Fibroblast of the aortic adventitia (primary cell): ENCODE measurements at places on chromosomes 5 and 9.
A peak's percentile ranks its signal among the peaks of the same experiment; 100 is the strongest.

DNA sequence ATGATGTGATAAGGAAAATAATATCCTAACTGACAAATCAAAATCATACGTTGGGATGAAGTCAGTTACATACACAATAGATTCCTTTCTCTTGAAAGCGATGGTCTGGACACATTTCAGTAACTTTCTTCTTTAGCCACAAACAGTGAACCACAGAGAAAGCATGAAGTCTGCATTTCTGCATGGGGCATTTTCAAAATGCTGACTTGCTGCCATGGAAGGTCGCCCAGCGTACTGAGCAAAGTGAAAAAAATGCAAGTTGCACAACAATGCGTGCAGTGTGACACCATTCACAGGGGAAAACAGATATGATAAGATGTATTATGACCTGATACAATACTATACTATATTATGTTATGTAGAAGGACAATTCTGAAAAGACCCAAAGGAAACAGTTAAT lies 146.3 kb downstream of the SNX18 start:
- DNase-seq = peak; percentile 98

DNA sequence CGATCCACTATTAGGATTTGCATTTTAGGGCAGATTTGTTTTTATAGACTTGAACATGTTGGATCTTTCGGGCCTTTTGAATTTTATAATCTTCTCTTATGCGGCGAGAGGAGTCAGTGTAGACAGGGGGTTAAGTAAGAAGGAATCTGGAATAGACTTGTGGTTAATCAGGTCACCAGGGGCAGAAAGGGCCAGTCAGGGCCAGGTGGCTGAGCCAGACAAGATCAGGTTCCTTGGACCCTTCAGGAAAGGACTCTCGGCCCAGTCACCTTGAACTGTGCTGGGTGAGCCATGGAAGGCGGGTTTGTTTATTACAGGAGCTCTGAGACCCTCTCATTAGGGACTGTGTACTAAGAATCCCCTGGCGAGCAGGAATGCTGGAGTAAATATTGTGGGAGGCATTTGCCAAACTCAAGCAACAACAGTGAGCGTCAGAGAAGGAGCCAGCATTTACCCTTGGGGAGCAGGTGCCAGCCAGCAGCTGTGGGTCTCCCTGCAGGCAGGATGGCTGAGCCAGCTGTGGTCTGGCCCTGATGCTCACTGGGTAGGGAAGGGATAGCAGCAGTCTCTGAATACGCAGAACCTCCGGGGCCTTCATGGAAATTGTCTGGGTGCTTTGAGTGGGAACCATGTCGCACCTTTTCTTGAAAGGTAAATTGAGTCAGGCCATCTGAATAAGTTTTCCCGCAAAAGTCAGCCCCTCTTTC lies 79.2 kb downstream of the UBE2QL1 start:
- no peak for DNase-seq

DNA sequence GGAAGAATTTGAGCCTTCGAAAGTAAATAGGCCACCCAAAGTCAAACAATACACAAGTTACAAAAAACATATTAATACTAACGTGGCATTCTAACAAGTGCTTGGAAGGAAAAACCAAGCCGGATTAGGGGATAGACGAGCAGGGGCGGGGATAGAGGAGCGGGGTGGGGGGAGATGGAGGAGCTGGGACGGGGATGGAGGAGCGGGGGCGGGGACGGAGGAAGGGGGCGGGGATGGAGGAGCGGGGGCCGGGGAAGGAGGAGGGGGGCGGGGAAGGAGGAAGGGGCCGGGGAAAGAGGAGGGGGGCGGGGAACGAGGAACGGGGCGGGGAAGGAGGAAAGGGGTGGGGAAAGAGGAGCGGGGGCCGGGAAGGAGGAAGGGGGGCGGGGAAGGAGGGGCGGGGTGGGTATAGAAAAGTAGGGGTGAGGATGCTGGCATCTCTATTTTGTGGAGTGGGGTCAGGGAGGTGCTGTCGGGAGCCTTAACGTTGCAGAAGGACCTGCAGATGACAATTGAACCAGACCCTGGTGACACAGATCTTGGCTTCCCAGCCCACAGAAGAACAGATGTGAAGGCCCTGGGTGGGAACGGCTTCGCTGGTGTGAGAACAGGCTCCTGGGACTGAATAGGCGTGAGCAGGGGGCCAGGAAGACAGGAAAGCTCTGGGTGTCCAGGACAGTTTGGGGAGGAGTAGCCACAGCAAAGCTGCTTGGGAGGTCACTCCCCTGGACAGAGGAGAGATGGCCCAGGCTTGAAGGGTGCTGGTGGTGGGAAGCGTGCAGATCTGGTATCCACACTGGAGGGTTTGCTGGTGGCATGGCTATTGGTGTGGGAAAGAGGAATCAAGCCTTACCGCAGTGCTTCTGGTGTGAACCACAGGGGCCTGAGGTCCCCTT lies 233.3 kb upstream of the DAP start:
- no peak for DNase-seq

DNA sequence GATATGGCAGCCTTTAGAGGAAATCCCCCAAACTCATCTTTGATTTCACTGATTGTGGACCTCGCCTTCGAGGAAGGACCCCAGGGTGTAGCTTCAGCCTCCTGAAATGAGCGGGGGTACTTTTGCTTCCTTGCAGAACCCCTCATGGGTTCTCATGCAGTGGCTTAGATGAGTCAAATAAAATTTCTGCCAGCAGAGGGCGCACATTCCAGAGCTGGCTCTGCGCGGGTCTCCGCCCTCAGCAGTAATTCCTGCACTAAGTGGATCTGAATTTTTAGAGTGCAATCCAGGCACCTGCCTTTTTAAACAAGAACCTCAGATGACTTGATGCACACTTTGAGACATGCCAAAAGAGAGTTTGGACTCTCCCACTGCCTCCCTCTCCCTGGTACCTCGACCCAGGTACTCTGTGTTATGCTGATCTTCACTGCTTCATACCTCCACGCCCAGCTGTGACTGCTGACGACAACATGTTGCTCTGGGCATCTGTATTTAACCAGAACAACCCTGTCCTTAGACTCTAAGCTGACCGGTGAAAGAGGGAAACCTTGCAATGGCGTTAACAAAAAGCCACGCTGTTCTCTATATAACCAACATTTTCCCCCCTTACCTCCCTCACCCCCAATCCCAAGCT lies 7.3 kb downstream of the EGFLAM start:
- DNase-seq = peak; percentile 61

GRCh38 chr5:102875721-102876123 lies 120.6 kb downstream of the PAM start:
- DNase-seq = peak; percentile 30

GRCh38 chr5:73103870-73104299 lies 16.5 kb upstream of the TMEM171 start:
- DNase-seq = no peak

- no peak for DNase-seq
Observed at GRCh38 chr9:19465586-19466279, 56.9 kb downstream of the ACER2 start.

GRCh38 chr5:14806456-14806855 lies 65.1 kb downstream of the ANKH start:
- DNase-seq = peak; percentile 87

GRCh38 chr9:72274441-72274840 lies 90.6 kb downstream of the ZFAND5 start:
- peak; percentile 10 for DNase-seq

- no peak for DNase-seq
Observed at GRCh38 chr5:45796959-45797553, 100.9 kb upstream of the HCN1 start.

- DNase-seq = no peak
Observed at GRCh38 chr9:106560540-106560939, 302.4 kb upstream of the ZNF462 start.

GRCh38 chr9:131500939-131501541 lies 1.7 kb upstream of the POMT1 start:
- DNase-seq = peak; percentile 22

DNA sequence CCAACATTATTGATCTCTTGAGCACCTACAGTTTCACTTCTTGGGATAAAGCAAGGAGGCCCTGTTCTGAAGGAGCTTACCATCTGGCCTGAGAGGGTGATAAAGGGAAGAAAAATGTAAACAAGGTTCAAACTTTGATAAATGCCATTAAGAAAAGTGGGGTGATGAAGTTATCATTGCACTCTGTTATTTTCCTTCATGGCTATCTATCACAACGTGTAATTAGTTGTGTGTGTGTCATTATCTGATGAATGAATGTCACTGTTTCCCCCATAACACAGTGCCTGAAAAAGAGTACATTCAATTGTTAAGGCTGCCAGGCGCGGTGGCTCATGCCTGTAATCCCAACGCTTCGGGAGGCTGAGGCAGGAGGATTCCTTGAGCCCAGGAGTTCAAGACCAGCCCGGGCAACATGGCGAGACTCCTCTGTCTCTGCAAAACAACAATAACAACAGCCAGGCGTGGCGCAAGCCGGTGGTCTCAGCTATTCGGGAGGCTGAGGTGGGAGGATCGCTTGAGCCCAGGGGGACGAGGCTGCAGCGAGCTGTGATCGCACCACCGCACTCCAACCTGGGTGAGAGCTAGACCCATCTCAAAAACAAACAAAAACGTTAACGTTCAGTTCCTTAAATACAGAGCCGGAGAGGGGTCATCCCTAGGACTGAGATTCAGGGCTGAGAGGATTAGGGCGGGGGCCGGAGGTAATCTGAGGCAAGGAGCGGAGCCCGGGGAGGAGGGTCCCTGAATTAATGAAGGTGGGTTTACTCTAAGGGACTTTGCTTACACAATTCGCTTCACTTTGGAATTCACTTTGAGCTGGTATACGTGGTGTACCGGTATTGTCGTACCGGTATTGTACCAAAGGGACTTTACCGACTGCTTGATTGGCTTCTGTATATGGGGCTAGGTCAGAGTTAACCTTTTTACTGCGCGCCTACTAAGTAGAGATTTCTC lies 917 bp downstream of the NHP2 start:
- DNase-seq = no peak

GRCh38 chr5:111469293-111469896 lies 42.9 kb downstream of the STARD4 start:
- DNase-seq = no peak

DNA sequence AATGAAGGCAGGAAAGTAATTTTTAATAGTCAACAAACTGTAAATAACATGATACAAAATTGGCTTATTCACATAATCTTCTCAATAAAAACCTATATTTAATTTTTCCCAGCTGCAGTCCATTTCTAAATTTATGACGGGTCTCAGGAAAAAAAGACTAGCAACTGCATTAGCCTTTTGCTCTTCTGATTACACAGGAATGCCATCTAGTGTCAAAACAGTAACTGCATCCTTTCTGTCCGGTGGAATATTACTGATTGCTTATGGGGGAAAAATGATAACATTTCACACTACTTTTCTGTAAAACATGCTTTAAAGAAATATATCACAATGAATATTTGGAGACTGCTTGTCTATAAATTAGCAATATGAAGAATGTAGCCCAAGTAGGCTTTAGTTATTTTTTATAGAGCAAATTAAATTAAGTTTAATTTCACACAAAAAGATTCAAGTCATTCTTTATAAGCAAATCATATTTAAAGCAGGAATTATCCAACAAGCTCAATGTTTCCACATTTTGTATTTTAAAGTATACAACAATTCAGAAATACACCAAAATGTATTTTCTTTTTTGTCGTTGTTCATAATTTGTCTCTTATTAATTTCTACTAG lies 534.7 kb downstream of the CDH10 start:
- peak; percentile 3 for DNase-seq

DNA sequence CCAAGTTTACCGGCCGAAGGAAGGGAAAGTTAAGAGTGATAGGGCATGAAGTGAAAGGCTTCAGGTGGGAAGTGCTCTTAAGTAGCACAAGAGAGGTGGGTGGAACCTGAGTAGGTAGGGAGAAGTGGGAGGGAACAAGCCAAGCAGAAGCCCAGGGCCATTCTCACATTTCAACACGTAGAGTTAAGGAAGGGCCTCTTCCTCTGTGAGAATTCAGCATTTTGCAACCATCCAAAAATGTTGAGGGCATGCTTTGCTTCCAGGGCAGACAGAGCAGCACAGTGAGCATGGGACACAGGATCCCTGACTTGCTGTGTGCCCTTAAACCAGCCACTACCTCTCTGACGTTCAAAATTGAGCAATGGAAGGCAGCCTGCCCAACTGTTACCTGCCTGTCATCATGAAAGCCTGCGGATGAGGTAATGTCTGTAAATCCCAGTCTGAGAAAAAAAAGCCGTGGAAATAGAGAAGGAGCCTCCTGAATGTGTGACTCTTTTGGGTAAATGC lies 3.3 kb downstream of the CYFIP2 start:
- no peak for DNase-seq

DNA sequence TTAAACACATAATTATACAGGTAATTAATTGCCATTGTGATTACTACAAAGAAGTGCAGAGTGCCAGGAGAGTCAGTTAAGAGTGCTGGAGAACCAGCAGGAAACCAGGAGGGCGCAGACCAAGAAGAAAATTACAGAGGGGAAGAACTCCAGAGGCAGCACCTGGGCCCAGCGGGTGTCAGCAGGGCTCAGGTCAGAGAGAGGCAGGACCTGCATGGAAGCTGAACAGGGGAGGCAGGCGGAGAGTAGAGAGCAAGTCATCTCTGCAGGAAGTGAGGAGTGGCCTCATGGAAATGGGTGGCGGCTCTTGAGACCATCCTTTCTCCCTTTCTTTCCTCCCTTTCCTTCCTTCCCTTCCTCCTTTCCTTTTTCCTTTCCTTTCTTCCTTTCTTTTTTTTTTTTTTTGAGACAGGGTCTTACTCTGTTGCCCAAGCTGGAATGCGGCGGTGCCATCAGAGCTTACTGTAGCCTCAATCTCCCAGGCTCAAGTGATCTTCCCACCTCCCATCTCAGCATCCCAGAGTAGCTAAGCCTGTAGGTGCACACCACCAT lies 4.0 kb upstream of the ZBTB34 start:
- no peak for DNase-seq

DNA sequence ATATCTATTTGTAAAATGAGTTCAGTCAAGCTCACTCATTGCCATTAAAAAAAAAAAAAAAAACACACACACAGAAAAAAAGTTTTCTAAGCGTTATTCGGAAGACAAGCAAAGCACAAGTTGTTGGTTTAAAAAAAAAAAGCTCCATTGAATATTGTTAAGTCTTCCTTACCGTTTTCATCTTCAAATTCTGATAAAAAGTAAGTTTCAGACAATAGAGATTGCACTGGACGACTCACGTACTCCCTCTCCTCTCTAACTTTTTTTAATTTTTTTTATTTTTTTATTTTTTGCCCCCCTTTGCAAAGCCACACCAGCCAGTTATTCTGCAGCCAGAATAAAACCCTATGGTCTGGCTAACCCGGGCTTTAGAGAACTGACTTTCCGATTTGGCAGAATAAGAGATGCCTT lies 544 bp downstream of the ADAMTS6 start:
- peak; percentile 48 for DNase-seq

GRCh38 chr5:68277431-68277830 lies 61.9 kb downstream of the PIK3R1 start:
- no peak for DNase-seq

- DNase-seq = peak; percentile 72
Observed at GRCh38 chr5:176536132-176536901, 885 bp downstream of the RNF44 start.

- DNase-seq = no peak
Observed at GRCh38 chr5:64838376-64838775, 69.6 kb downstream of the CWC27 start.

DNA sequence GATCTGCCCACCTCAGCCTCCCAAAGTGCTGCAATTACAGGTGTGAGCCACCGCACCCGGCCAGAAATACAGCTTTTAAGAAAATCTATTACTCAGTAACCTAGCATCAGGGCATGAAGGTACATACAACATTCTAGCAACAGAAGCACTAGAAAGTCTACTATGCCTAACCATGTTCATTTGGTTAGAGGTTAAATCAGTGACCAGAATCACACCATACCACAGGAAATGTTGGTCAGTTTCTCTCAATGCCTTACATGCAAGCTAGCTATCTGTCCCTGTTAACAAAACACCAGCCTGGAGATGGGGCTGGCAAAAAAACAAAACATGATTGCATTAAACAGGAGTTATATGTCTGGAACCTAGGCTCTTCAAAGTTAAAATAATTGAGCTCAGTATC lies 104.1 kb downstream of the STRBP start:
- no peak for DNase-seq
